ENCODE measurements at places on chromosomes 11 and 22.

DNA sequence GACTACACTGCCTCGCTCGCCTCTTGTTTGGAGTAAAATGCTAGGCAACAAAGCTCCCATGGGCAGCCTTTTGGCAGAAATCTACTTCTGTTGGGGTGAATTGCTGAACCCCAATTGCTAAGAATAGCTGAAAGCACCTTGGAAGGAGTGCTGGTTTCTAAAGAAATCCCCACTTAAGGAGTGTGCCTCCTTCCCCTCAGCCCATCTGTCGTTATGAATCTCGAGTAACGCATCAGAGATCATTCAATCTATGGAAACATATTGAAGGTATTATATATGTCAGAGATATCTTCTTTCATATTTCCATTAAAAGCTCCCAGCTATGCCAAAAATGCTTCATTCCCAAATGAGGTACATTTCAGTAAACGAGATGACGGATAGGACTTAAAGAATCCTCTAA is 229.6 kb upstream of the BLID start:
- no peak for DNase-seq

GRCh38 chr11:85679576-85679975 is 6.4 kb downstream of the CCDC89 start:
- DNase-seq: no peak

- no peak for DNase-seq
These were observed 51.4 kb downstream of the BDNF start for GRCh38 chr11:27648840-27649239.

DNA sequence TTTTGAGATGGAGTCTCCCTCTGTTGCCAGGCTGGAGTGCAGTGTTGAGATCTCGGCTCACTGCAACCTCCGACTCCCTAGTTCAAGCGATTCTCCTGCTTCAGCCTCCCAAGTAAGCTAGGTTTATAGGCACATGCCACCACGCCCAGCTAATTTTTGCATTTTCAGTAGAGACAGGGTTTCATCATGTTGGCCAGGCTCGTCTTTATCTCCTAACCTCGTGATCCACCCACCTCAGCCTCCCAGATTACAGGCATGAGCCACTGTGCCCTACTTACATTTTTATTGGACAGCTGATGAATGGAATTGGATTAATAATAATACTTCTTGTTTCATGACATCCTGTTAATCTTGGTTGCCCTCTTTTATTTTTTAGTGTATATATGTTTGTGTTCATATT is 3.0 kb upstream of the MRGPRD start:
- no peak for DNase-seq

- peak; percentile 41 for DNase-seq
These were observed 13.8 kb upstream of the PAMR1 start for GRCh38 chr11:35539256-35539655.

- no peak for DNase-seq
These were observed 907 bp downstream of the SLC15A3 start for GRCh38 chr11:60950933-60951605.

GRCh38 chr11:19196432-19196831 is 5.4 kb downstream of the CSRP3 start:
- DNase-seq: no peak

- no peak for DNase-seq
These were observed 115.4 kb downstream of the METTL15 start for GRCh38 chr11:28223577-28223976.

DNA sequence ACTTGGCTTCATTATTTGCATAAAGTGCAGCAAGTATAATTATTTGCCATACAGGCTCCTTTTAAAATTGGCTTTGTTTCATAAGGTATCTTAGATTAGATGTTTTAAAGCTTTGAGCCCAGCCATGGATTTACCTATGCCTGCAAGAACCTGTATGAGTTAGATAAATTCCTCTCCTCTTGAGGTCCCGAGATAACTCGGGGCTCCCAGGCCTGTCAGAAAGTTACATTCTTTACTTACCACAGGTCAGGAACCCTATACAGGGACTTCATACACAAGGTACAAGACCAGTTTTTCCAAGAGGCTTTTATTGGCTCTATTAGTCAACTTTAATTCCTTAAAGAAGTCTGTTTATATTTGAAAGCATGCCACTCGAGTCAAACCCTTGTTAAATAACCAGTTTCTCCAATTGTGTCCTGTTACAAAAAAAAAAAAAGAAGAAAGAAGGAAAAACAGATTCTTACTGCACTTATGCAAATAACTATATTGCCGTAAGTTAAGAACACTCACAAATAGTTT is 2.3 kb upstream of the C1QTNF6 start:
- DNase-seq: no peak

DNA sequence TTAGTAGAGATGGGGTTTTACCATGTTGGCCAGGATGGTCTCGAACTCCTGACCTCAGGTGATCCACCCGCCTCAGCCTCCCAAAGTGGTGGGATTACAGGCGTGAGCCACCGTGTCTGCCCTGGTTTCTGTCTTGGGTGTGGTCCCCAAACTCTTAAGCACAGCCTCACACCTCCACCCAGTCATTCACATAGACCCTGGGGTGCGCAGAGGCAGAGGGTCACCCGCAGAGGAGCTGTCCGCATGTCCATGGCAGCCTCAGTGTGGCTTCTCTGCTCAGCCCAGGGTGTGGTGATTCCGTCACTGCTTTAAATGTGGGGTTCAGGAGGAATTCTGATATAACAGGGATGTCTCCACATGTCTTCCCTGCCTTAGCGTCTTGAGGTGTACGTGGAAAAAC is 48.5 kb upstream of the PRODH start:
- no peak for DNase-seq

DNA sequence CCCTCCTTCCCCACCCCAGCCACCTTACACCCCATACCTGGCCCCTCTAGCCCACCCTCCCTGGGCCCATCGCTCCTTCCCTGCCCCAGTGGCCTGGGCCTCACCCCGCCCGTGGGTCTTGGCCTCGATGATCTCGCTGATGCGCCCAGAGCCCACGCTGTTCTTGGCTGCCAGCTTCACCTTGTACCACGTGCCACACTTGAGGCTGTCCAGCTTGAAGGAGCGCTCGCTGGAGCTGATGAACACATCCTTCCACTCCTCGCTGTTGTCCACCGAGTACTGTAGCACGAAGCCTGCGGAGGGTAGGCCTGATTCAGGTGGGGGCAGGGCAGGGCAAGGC is 110.1 kb downstream of the CEP164 start:
- no peak for DNase-seq

GRCh38 chr11:35676611-35676965 is 14.0 kb downstream of the TRIM44 start:
- DNase-seq: no peak

GRCh38 chr11:62931499-62932278 is 10.5 kb upstream of the CHRM1 start:
- no peak for DNase-seq

GRCh38 chr11:113281052-113281725 is 33.2 kb upstream of the TTC12 start:
- no peak for DNase-seq
